ENCODE measurements at places on chromosomes 7 and 10.

GRCh38 chr7:140214075-140214684, 37.4 kb upstream of the KDM7A start:
- DNase-seq, result no peak

- no peak for DNase-seq
Measured at GRCh38 chr7:88091988-88092675, 127.7 kb downstream of the SRI start.

GRCh38 chr10:111211706-111212105, 134.9 kb downstream of the ADRA2A start:
- DNase-seq, result no peak

GRCh38 chr10:34139559-34139958, 675.5 kb downstream of the PARD3 start:
- DNase-seq, result no peak

DNA sequence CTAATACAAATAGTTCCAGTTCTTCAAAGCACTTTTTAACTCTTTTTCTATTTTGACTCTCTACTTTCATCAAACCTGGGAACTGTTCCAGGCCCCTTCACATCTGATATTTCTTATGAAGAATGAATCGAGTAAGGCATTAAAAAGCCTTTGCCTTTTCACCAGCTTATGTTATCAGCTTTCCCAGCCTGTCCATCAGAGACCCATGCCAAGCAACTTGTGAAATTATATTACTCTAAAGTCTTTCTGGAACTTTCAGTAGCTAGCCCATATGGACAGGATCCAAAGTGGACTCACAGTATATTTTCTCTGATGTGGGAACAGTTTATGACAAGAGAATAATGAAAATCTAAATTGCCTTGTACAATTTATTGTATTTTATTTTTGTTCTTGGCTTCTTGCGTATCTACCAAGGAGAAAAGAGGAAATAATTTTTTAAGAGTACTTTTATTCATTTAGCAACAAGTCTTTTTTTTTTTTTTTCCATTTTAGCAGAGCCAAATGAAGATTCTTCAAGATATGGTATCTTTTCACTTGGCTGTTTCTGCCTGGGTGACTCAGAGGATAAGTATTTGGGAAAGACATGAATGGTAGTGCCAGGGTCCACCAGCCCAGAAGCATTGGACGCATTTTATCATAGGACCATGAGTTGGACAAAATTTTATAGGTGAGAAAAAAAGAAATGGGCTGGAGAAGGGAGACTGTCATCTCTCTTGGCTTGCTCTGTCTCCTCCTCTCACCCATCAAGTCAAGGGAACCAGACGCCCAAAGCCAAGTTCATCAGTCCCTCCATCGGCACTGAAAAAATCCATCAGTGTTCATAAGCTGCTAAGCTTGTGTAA, 195.8 kb upstream of the NEBL start:
- no peak for DNase-seq

- DNase-seq, result no peak
Measured at GRCh38 chr10:54266395-54266794, 534.6 kb downstream of the PCDH15 start.

DNA sequence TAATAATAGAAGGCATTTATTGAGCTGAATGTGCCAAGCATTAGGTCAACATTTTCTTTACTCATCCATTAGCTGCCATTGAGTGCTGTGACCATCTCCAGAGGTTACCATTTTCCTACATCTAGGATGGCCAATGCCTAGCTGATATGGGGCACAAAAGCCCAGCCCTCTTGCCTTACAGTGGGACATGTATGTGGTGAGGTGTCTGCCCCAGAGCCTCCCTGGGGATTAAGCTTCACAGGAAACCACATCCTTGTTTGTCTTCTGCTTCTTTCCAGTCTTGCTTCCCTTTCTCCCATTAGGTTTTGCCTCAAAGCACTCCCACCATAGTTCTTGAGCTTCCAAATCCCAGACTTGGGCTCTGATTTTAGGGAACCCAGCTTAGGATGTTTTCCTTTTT, 258.7 kb downstream of the SORCS3 start:
- no peak for DNase-seq

DNA sequence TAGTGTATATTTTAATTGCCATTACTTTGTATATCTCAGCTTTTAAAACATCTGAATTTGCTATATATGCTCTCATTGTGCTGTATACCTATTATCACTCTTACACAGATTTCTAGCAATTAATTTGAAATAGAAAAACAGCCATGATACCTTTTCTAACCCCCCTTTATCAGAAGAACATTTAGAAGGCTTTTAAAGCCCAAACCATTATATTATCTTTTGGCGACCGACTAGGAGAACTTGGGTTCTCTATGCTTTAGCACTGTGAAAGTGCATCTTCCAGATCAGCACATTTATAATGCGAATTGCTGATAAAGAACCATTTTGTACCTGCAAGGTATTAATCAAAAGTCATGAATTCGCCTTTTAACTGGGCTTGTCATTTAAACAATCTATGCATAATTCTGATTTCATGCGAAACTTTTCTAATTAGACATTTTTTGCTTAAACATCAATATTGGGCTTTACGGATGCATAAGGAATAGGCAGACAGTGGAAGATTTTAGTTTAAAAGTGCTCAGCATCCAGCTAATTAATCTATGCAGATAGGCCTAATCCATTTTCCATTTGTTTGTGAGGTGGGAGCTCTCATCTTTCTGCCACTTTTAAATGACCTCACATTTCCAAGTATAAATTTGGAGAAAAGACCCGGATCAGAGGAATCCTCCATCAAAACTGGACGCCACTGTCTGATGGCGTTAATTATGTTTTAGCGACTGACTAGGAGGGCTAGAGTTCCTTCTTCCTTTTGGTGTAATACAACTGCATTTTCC, 1.2 kb upstream of the MLLT10 start:
- DNase-seq, result no peak

DNA sequence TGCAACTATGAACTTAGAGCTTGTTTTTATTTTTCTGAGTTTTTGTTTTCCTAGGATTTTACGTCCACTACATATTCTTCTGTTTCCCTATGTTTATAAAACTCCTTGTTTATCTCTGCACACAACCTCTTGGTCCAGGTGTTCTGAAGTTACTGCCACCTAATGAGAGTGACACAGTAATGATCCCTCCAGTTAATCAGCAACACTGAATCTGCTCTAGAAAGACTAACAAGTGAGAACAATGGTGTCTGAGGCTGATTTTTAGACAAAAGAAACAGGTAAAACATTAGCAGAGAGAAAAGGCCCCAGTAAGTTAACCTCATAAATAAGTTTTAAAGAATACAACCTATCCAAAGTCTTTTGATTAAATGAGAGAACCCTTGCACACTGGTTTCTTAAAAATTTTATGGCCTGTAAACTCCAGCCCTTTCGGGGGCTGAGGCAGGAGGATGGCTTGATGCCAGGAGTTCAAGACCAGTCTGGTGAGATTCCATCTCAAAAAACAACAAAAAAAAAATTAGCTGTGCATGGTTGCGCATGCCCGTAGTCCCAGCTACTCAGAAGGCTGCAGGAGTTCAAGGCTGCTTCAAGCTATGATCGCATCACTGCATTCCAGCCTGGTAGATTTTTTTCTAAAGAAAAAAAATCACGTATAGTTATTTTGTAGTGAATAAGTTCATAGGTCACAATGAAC, 397.6 kb downstream of the MAGI2 start:
- no peak for DNase-seq

- DNase-seq, result no peak
Measured at GRCh38 chr7:157318015-157318706, 18.6 kb upstream of the DNAJB6 start.

DNA sequence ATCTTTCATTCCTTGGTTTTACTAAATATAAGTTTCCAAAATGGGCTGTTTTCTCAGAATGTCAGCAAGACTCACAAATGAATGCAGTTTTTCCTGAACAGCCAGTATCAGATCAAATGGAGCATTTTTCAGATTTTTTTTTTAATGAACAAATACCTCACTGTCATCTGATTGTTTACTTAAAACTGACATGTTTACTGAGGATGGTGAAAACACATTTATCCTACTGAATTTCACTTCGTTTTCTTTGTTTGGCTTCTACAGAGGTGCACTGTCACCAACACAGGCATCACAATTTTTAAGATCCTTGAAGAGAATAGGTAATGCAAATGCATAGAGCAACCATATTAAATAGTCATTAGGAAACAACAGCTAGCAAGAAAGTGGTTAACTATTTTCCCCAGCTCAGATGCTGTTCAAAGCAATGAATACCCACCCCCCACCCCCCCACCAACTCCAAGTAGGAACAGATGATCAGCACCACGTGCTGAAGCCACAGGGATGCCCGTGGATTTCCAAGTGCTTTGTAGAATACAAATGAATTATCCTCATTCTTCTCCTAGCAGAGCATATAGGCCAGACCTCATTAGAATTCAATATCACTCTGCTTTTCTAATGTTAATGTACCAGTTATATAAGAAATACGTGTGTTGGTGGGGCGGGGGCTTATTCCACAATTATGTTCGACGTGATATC, 205.9 kb downstream of the SKAP2 start:
- no peak for DNase-seq

- no peak for DNase-seq
Measured at GRCh38 chr10:132168571-132169030, 18.1 kb upstream of the DPYSL4 start.

DNA sequence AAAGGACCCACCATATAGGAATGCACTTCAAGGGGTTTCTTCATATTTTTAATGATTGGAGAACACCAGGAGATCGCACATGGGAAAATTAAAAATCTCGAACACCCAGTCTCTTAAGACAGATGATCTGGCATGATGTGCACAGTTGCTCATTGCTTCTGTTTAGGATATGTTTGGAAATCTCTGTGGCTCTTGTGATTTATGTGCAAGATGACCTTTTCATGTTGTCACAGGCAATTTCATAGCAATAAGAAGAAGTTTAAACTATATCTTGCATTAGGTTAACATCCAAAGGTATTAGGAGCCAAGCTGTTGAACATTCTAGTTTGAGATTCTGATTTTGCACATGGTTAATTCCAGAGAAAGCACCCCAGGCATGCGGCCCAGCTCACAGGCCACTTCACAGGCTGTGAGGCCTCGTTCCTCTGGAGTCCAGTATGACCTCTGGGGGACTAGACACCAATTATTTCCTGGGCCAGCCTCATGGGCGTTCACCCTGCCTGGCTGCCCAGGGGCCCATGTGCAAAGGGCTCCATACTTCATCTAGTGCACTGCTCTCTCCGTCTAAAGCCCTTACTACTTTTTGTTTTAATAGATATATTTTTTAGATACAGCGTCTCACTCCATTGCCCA, 28.4 kb downstream of the CAMK1D start:
- no peak for DNase-seq

Data from effector CD4-positive, alpha-beta T cell (primary cell).